Naive thymus-derived CD4-positive, alpha-beta T cell (primary cell): ENCODE measurements at places on chromosomes 2 and 18. TPM values are rescaled to one million over a fixed set of nuclear protein-coding genes. Genes with fewer than 3 reads are reported as not detected.

RAB12 gene
- 0.45 TPM for polyA plus RNA-seq

PIGN gene
- polyA plus RNA-seq: 19.1 TPM

GALNT5 gene
- polyA plus RNA-seq: not detected

CHST9 gene
- polyA plus RNA-seq: not detected

GLI2 gene
- polyA plus RNA-seq: not detected
